ENCODE measurements at places on chromosomes 6 and 20.

DNA sequence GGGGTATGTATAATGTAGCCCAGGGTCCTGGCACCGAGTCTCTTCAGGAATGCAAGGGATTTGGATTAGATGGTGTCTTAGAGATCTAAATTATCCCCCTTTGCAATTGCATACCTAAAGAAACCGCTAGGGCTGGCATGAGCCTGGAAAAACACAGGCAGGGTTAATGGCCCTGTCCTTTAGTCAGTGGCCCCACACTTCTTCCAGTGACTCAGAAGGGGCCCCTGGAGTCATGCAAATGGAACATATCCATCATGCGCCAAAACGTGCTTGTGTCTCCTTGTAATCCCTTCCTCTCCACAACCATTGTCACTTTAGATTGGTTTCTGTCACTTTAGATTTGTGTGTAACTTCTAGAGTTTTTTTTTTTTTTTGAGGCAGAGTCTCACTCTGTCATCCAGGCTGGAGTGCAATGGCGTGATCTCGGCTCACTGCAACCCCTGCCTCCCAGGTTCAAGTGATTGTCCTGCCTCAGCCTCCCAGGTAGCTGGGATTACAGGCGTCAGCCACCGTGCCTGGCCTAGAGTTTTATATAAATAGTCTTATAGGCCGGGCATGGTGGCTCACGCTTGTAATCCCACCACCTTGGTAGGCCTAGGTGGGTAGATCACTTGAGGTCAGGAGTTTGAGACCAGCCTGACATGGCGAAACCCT, 8.7 kb upstream of the MYBL2 start:
- no peak for DNase-seq

DNA sequence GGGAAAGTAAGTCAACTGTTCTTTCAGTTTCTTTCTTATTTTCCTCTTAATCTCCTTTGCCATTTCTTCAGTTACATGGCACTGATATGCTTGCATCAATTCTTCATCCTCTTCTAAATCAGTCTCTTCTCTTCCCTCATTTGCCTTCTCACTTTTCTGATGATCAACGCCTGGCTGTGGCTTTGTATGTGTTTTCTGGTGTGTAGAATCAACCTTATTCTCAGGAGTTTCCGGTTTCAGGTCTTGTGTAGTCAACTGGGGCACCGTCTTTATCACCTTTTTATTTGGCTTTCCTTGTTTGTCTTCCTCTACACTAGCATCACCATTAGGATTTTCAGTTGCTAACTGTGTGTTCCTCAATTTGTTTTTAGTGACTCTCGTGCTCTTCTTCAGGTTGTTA, 31.6 kb downstream of the AHI1 start:
- DNase-seq = no peak

GRCh38 chr6:152301021-152301764, 336.0 kb downstream of the SYNE1 start:
- DNase-seq = no peak

DNA sequence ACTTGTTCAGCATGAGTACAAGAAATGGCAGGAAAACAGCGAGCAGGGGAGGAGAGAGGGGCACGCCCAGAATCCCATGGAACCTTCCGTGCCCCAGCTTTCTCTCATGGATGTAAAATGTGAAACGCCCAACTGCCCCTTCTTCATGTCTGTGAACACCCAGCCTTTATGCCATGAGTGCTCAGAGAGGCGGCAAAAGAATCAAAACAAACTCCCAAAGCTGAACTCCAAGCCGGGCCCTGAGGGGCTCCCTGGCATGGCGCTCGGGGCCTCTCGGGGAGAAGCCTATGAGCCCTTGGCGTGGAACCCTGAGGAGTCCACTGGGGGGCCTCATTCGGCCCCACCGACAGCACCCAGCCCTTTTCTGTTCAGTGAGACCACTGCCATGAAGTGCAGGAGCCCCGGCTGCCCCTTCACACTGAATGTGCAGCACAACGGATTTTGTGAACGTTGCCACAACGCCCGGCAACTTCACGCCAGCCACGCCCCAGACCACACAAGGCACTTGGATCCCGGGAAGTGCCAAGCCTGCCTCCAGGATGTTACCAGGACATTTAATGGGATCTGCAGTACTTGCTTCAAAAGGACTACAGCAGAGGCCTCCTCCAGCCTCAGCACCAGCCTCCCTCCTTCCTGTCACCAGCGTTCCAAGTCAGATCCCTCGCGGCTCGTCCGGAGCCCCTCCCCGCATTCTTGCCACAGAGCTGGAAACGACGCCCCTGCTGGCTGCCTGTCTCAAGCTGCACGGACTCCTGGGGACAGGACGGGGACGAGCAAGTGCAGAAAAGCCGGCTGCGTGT, 11.6 kb downstream of the TNFAIP3 start:
- DNase-seq = no peak

DNA sequence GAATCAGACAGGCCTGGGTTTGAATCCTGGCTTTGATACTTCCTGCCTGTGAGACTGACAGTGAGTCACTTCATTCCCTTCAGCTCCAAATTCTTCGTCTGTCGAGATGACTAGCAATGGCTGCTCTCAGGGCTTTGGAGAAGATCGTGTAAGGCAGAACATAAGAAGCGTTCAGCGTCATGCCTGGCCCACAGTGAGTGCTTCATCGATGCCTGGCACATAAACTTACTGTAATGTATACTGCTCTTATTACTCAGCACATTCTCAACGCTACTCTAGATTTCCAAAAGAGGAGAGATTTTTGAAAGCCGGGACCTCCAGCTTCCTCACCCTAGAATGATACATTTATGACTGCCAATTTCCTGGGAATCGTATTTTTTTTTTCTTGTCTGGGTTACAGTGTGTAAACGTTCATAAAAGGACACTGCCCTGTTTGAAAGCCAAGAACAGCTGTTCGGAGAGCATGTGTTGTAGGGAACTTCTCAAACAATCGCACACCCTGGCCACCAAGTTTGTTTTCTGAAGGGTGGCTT, 16.2 kb upstream of the BCAS1 start:
- no peak for DNase-seq

DNA sequence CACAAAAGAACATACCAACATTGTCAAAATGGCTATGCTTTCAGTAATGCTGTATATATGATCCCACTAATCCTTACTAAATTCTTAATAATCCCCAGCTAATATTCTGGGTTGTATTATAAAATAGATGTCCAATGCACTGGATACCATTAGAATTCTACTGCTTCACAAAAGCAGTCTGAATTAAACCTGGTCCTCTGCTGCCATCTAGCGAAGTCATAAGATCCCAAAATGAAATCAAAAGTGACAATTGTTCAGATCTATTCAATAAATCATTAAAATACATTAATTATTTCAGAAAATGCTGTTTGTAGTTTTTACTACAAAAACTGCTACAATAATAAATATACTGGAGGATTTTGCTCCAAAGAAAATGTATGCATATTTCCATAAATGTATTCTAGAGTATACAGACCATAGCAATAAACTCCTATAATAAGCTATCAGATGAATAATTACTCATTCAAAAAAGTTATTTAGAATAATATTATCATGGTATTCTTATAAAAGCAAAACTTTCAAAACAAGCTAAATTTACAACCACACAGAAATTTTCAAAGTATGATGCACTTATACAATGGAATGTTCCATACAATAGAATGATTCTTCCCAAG, 92.6 kb downstream of the RNGTT start:
- peak; percentile 27 for DNase-seq

All from T follicular helper cell (primary cell).